ENCODE measurements at places on chromosomes 7 and 10.

GRCh38 chr7:153061910-153062528 lies 302.5 kb downstream of the ACTR3B start:
- no peak for DNase-seq

DNA sequence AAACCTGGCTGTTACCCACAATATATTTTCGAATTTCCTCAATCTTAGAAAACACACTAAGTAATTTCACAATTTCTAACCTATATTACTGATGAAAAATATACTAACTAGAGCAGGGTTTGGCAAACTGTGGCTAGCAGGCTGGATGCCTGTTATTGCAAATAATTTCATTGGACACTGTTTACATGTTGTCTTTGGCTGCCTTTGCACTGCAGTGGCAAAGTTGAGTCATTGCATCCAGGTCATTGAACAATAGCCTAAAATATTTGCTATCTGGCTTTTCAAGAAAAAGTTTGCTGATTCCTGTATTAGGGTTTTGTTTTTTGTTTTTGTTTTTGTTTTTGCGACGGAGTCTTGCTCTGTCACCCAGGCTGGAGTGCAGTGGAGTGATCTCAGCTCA lies 47.2 kb downstream of the KIF11 start:
- DNase-seq: no peak

DNA sequence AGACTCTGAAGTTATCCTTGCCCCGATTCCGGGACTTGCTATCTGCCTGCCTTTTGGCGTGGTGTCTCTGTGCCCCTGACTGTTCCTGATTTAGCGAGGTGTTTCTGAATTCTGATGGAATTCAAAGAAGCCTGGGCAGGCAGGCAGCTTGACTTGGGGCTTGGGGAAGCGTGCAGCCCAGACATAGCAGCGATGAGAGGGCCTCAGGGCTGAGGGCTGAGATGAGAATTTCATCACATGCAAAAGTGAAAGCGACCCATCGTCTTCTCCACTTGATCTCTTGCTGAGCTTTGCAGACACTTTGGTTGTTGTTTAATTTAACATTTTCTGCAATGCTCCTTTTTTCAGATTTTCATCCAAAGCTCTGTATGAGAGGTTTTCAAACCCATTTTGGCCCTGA lies 57.8 kb downstream of the TCF7L2 start:
- no peak for DNase-seq

DNA sequence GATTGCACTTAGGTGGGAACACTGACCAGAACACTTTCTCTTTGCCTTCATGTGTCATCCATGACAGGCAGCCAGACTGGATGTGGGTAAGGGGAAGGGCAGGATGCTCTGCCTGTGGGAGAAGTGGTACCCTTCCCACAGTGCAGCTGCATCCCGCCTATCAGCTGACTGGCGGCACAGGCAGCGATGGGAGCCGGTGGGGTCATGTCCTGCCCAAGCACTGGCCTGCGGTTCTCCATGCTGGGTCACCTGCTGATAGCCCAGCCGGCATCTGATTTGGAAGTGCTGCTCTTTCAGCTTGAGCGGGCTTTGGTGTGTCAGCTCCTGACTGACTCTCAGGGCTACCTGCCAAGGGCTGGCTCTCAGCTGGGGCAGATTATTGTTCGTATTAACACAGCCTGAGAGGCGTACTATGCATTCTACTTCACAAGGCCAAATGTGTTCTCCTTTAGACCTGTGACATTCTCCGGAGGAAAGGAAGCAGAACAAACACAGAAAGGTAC lies 105.2 kb upstream of the PDLIM1 start:
- DNase-seq: no peak

- no peak for DNase-seq
Observed at GRCh38 chr7:70565721-70566370, 566.1 kb upstream of the GALNT17 start.

DNA sequence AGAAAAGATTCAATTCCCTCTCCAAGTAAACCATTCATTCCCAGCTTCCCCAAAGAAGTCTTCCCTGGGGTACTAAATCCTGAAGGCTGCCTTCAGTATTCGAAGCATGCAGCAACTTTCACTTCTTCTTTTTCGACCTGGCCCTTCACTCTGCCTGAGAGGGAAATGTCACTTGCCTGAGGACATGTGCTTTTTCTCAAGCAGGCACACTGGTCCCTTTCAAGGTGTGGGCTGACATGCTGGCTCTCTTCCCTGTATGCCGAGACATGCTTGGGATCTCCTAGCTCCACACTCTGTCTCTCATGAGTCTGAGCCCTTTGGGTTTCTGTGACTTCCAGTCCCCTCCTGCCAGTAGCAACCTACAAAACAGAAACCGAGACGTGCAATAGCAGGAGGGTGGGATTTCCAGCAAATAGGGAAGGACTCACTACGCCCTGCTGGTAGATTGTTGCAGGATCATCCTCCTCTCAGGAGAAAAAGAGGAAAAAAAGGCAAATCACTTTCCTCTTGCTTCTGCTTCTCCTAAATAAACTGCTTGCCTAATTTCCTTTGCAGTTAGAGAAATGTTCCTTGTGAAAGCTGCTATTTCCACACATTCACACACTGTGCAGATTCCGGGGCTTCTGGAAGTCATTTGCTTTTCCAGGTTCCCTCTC lies 33.5 kb downstream of the FIGNL1 start:
- DNase-seq: no peak

All from NCI-H446 treated with DMSO at 0.1 percent for 48 hours (cell line).